SK-N-MC (cell line): ENCODE measurements at places on chromosomes 5 and 9.

GRCh38 chr9:69888856-69889585, 68.4 kb downstream of the CFAP95 start:
- no peak for DNase-seq

- no peak for DNase-seq
These were observed 686 bp downstream of the BRD9 start for GRCh38 chr5:891837-892393.

DNA sequence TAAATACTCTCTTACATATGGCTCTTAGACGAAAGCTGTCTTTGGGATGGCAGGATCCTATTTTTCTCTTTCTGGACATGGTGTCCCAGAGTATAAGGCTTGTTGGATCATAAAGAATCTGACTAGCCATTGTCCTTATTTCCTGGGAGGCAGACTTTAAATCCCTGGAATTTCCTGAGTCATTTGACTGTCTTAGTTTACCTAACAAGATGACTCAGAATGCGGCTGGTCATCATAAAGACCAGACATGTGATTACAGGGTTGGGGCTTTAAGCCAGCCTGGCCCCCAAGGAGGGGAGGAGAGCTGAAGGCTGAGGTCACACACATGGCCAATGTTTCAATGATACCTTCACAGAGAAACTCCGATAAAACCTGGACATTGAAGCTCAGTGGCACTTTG, 37.2 kb downstream of the FAM240B start:
- no peak for DNase-seq

DNA sequence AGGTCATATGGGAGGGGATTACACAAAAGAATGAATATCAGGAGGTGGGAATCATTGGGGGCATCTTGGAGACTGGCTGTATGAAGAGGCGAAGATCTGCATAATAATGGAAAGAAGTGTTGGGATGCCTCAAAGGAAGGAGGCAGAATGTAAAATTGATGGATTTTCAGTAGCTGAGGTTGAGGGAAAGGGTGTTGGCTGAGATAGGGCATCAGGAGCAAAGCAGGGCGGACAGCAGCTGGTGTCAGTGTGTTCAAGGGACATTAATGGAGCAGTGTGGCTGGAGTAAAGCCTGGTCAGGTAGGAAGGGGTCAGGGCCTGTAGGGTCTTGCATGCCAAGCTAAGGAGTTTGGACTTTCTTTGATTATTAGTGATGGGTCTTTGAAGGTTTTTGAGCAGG, 65.2 kb upstream of the TNFAIP8 start:
- DNase-seq, result no peak

DNA sequence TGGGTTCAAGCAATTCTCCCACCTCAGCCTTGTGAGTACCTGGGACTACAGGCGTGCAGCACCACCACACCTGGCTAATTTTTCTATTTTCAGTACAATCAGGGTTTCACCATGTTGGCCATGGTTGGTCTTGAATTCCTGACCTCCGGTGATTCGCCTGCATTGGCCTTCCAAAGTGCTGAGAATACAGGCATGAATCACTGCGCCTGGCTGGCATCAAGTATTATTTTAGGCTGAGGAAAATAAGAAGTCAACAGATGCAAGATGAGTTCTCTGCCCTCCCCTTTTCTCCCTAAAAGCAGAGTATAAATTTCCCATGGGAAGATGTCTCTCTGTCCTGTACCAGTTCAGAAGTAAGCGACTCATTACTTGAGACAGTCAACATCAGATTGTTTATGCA, 71.5 kb downstream of the ELAVL2 start:
- no peak for DNase-seq

- no peak for DNase-seq
These were observed 171.7 kb downstream of the TTLL11 start for GRCh38 chr9:121921444-121921843.

DNA sequence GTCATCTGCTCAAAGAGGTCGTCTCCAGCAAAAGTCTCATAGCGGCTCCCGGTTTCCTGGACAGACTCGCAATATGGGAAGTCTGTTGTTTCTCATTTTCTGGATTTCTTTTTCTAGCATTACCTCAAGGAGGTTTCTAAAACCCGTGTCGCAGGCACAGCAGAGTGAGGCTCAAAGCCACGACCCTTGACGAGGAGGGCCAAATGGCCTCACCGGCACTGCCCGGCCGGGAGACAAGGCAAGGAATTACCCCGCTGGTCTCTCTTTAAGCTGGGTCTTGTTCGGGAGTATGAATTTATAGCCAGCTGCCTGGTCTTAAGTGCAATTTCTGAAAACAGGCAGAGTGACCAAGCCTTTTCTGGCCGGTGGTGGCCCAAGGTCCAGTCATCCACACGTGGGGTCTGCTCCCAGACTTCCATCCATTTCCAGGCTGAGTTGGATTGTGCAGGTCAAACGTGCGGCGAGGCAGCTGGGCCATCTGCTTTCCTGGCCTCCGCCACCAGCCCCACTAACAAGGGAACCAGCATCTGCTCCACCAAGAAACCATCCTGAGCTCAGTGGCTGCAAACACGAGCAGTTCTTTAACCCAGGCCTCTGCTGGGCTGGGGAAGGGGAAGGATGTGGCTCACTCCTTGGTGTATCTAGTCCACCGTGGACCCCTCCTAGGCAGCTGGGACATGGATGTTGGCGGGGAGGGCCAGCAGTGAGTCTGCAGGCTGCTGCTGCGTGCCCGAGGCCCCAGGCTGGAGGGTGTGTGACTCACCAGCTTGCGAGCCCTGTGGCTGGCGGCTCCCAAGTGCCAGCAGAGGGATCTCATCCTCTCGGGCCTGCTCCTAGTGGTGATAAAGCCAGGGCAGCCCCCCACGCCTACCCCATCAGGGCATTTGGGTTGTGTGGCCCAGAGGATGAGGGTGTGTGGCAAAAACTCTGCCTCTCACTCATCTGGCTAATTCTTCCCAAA, 55.6 kb upstream of the COL5A1 start:
- DNase-seq, result no peak

GRCh38 chr5:2550509-2550908, 201.0 kb downstream of the IRX2 start:
- DNase-seq, result no peak

- no peak for DNase-seq
These were observed 32.7 kb downstream of the PKD2L2 start for GRCh38 chr5:137921931-137922330.

GRCh38 chr9:93041108-93041802, 17.2 kb upstream of the SUSD3 start:
- DNase-seq, result no peak

GRCh38 chr5:90201923-90202322, 207.6 kb downstream of the CETN3 start:
- DNase-seq, result no peak
